DMS79 (cell line): ENCODE measurements at places on chromosomes 6 and 20.

DNA sequence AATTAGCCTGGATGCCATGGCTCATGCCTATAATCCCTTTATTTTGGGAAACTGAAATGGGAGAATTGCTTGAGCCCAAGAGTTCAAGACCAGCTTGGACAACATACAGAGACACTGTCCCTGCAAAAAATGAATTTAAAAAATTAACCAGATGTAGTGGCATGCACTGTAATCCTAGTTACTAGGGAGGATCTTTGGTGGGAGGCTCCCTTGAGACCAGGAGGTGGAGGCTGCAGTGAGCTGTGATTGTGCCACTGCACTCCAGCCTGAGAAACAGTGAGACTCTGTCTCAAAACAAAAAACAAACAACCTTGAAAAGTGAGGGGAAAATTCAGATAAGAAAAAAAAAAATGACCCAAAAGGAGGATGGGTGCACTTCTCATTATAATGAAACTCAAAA, 23.4 kb downstream of the CAP2 start:
- DNase-seq = no peak

DNA sequence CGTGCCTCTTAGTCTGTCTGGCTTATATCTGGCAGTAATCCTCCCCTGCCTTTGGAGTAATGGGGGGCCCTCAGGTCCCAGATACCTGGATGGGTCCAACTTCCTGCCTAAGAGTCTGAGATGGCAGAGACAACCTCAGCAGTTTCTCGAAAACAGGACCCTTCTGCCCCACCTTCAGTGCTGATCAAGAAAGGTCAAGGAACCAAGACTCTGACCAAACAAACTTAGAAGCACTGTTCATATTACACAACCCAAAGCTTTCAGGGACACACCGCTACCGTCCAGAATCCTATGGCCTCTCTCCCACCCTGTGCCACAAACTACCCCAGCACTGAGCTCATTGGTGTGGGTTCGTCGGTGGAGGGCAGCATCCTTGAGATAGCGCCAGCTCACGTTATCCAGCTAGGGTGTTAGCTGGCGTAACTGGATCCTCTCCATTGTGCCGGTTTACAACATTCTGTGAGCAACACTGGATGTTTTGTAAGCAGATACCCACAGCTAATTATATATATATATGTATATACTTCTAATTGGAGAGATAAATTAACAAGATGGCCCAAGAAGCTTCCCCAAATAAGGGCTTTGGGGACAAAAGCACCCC, 7.6 kb upstream of the TMC2 start:
- no peak for DNase-seq

GRCh38 chr6:130558131-130558530, 192.3 kb downstream of the TMEM200A start:
- no peak for DNase-seq

GRCh38 chr20:49659056-49659455, 54.6 kb downstream of the B4GALT5 start:
- peak; percentile 98 for DNase-seq

DNA sequence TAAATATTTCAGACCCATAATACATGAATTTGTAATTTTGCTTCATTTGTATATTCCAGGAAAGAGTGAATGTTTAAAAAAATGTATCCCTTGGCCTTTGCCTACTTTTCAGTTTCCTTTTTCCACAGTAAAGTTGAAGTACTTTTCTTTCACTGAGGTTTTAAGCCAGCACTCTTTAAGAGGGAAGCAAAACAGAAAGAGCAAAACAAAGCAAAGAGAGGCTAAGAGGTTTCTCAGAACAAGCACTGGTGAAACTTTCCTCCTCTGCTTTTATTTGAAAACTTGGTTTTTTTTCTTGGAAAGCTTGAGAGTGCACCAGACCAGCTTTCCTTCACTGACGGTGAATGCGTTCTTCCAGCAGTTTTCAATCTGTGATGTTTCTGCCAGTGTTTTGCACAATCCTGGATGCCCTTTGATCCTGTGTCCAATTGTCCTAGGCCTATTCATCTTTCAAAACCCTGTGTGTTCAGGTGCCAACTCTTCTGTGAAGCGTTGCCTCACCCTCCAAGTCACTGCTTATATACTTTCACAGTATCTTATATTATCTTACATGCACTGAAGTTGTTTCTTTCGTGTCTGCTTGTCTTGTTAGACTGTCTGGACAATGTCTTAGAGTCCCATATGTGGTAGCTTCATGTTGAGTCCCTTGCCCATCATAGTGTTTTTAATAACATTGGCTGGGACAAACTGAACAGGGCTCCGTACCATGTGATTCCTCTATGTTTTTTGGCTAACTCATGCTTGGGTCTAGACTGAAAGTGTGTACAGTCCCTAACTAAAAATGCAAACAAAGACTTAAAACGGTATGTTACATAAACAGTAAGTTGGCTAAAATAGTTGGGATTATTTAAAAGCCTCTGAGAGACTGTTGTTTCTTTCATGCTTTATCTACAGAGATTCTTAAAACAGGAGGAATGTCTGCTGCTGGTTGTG, 1.9 kb downstream of the RNF217 start:
- DNase-seq = no peak

- DNase-seq = peak; percentile 88
These were observed 8.0 kb upstream of the KCNK16 start for GRCh38 chr6:39330476-39330875.

- DNase-seq = no peak
These were observed 6.3 kb downstream of the TASP1 start for GRCh38 chr20:13632431-13632830.

- no peak for DNase-seq
These were observed 12.4 kb downstream of the DSN1 start for GRCh38 chr20:36761125-36761524.

GRCh38 chr6:25946631-25947030, 16.0 kb upstream of the TRIM38 start:
- DNase-seq = no peak

GRCh38 chr6:71197267-71197666, 91.3 kb upstream of the OGFRL1 start:
- no peak for DNase-seq

DNA sequence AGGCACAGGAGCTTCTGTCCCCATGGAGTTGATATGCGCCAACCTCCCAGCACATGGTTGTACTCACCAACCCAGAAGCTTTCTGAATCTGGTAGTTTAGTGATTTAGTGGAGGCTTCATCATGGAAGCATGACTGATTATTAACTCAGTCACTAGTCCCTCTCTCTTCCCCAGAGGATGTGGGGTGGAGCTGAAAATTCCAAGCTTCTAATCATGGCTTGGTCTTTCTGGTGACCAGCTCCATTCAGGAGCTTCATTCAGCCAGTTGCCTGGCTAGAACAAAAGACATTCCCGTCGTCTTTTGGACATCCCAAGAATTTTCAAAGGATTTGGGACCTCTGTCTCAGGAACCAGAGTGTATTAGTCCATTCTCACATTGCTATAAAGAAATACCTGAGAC, 13.3 kb upstream of the SMIM13 start:
- no peak for DNase-seq
